ENCODE measurements at places on chromosomes 2 and 18.

- DNase-seq: no peak
Observed at GRCh38 chr2:98452396-98453027, 7.9 kb downstream of the INPP4A start.

GRCh38 chr18:66395671-66396218 is 208.1 kb downstream of the CDH19 start:
- no peak for DNase-seq

DNA sequence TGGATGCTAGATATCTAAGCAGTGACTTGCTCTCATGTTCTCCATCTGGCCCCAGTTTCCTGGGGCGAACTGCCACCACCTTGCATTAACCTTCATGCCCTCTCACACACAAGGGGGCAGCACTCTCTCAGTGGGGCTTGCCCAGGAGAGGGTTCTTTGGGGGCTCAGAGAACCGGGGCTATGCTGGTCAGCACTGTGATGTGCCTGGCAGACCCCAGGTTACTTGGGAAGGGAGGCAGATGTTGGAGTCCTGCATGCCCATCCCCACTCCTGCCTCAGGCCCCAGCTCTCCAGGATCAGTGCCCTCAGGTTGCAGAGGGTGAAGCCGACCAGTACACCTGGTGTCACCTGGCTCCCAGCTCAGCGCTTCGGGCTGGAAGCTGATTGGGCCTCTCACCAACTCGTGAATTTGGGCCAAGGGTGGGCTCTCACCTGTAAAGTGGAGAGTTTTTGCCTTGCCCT is 396.2 kb upstream of the HS6ST1 start:
- DNase-seq: no peak

DNA sequence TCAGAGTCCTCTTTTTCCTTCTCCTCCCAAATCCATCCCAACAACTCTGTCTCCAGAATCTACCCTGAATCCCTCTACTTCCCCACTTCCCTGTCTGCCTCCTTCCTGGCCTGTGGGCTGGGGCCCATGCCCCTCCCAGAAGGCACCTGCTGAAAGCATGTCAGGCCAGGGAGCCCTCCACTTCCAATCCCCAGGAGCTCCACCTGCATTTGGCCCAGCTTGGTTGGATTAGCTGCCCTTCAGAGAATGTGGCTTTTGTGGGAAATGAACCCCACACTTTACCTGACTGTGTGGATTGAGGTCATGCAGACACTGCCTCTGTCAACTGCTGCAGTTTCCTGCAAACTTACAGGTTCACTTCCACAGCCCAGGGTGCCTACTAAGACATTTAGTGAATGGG is 58.5 kb downstream of the ACOXL start:
- DNase-seq: no peak

- DNase-seq: no peak
Observed at GRCh38 chr18:12046046-12046750, 47.4 kb upstream of the ANKRD62 start.

GRCh38 chr2:85536479-85536878 is 2.5 kb upstream of the MAT2A start:
- DNase-seq: no peak

- DNase-seq: no peak
Observed at GRCh38 chr2:236133410-236134012, 34.7 kb downstream of the GBX2 start.

DNA sequence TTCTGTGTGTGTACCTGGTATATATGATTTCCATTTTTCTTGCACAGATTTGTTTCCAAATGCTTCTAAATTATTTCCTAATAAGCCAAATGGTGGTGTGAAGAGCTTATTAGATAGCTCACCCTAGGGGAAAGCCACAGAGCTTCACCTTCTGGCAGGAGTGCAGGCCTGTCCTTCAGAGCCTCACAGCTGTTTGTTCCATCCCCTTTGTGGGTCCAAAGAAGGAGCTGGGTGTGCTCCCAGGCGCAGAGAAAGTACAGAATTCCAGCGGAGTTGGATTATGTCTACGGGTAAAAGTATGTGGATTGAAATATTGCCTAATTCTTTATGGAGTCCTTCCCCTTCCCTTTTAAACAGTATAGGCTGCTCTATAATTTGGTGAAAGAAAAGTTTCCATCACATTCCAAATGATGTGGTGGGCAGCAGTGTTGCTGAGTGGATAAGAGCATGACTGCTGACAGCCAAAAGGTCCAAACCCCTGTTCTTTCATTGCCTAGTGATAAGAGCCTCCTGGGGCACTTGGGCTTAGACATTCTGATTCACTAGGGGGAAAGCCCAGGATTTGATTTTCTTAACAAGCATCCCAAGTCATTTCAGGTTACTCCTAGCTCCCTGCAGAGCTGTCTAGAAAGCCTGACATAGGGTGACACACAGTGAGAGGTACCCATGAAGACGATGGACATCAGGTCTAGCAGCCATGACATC is 86.6 kb downstream of the WDSUB1 start:
- no peak for DNase-seq

DNA sequence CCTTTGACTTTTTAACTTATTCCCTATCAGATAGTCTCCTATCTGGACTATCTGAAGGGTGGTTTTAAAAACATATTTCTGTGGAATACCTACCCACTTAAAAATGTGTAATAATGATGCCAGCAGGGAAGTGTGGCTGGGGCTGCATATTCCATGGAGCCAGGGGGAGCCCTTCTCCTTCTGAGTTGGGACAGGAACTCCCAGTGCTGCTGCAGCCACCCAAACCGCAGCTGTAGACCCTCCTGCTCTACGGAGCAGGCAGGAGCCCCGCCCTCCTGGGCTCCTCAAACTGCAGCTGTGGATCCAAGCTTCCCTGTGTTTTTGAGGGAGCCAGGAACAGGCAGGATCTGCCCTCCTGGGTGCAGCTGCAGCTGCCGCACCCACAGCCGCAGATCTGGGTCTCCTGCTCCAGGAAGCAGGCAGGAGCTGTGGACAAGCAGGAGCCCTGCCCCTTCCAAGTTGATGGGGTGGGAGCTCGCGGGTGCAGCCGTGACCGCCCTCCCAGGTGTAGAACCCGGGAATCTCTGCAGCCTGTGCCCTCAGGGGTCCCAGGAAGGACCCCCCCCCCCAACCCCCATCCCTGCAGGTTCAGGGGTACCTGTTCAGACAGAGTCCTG is 57.8 kb downstream of the PDK1 start:
- no peak for DNase-seq

DNA sequence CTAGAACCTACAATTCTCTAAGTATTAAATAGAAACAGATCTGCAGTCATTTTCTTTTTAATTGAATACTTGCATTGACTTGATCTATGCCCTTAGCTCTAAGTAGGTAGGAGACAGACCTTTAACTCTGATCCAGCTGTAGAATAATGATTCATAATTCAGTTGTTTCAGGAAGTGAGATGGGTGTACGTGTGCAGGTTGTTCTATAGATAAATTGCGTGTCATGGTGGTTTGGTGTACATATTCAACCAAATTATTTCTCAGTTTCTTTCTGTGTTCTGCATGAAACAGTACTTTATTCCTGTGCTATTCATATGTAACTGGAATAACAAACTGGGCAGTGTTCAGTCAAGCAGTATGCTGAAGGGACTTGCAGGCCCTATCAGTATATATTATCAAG is 34.3 kb upstream of the CD226 start:
- DNase-seq: no peak

- no peak for DNase-seq
Observed at GRCh38 chr2:173136599-173136998, 61.0 kb downstream of the MAP3K20 start.

Measured in stimulated activated CD8-positive, alpha-beta memory T cell treated with anti-CD3 and anti-CD28 coated beads, Interleukin-2, amount 100 ng/mL, for 48 hours (primary cell).